ENCODE measurements at places on chromosomes 5 and 9.

GRCh38 chr5:154528005-154528594, 50.1 kb upstream of the HAND1 start:
- no peak for DNase-seq

GRCh38 chr5:178467568-178468195, 122.5 kb downstream of the COL23A1 start:
- DNase-seq, result no peak

DNA sequence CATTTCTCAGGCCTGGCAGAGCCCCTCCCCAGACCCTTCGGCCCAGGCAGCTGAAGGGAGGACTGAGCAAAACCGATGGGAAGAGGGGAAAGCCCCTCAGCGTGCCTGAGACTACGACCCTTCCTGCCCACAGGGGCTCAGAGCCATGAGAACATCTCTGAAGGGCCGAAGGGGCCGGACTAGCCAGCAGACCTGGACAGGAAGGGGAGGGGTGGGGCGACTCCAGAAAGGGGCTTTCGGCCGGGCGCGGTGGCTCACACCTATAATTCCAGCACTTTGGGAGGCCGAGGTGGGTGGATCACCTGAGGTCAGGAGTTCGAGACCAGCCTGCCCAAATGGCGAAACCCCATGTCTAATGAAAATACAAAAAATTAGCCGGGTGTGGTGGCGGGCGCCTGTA, 85.8 kb upstream of the PHYKPL start:
- no peak for DNase-seq

GRCh38 chr9:114399381-114399780, 11.6 kb upstream of the AKNA start:
- DNase-seq, result no peak

GRCh38 chr9:36884721-36885120, 149.3 kb downstream of the PAX5 start:
- no peak for DNase-seq

GRCh38 chr5:14220642-14221041, 77.5 kb downstream of the TRIO start:
- DNase-seq, result no peak

GRCh38 chr9:112135706-112136105, 39.4 kb downstream of the SUSD1 start:
- no peak for DNase-seq

GRCh38 chr5:159826351-159827214, 89.7 kb upstream of the ADRA1B start:
- DNase-seq, result peak; percentile 21

DNA sequence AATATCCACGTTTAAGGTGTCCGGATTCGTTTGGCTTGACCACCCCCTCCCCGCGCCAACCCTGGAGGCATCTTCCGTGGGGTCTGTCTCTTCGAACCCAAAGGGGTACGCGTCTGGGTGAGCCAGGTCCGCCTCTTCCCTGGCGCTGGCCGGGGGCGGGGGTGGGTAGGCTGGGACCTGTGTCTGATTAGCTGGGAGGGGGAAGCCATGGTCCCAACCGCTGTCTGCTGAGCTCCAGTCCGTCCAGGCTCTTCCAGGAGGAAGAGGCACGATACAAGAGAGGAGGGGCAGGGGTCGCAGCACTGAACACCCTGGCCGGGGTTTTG, at the start of gene LVRN:
Gene LVRN (plus strand): TSS at position 237 of the 326 bp plus-strand sequence. CDS start 143 bp downstream, outside the sequence.
- no peak for DNase-seq

- DNase-seq, result no peak
These were observed 27.3 kb downstream of the SHB start for GRCh38 chr9:38041564-38042243.

DNA sequence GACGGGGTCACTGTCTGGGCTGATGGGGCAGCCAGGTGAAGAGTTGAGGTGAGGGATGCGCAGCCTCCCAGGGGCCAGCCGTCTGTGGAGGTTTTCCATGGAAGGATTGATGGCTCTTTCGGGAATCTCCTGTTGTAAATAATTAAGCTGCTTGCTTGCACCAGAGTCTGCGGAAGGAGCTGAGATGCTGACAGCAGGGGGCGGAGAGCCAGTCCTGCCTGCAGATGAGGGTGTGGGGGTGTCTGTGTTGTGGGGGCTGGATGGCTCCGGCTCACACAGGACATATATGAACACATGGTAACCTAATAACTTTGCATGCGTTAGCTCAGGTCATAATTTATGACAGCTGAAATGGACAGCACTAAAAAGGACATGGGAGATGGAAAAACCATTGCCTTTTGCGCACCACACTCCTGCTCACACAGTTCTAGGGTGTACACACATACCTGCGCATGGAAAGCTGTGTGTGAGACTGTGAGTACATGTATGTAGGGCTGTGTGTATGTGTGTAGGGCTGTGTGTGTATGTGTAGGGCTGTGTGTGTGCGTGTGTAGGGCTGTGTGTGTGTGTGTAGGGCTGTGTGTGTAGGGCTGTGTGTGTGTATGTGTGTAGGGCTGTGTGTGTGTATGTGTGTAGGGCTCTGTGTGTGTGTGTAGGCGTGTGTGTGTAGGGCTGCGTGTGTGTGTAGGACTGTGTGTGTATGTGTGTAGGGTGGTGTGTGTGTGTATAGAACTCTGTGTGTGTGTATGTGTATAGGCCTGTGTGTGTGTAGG, 36.8 kb upstream of the SEMA4D start:
- no peak for DNase-seq

DNA sequence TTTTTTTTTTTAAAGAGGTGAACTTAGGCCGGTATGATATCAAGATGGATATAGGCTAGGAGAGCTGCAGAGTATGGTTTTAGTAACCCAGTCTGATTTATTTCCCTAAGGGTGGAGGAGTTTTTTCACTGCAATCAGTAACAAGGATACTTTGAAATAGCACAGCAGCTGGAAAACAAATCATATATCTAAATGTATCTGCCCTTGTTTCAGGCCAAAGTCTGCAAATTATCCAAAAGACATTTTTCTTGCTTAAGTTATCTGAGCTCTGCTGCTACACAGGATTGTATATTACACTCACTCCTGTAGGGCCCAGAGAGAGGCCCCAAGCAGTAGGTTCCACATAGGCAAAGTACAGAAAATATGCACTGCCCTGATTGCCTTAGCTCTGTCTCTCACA, 222.4 kb downstream of the NTRK2 start:
- DNase-seq, result no peak

DNA sequence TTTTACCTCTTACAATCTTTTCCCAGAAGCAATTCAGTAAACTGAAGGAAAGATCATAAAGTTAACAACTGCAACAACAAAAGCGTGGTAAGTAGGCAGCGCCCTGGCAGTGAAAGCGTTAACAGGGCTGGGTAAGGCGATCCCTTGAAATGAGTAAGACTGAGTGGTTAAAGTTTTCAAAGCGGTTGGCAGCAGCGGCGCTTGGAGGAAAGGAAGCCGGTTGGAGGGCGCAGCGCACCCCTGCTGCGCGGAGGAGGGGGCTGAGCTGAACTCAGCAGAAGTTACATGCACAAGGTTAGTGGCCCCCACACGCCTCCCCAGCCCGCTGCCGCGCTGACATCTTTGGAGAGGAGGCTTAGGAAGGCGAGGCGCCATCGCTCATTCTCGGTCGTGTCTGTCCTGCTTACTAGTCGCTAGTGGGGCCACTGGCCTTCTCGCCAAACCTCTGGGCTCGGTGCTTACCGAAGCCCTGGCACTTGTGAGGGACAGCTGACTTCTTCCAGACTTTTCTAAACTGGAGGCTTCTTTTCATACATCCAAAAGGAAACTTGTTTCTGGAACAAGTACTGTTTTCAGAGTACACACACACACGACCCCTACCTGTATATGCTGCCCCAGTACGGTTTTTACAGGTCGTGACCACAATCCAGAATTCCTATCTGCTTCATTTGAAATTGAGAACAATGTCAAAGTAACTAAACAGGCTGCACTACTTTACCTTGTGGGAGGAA, at the start of gene SH3RF2:
Gene SH3RF2 (plus strand): TSS at position 178 of the 731 bp plus-strand sequence. CDS start 1,351 bp downstream, outside the sequence.
- DNase-seq, result peak; percentile 47

DNA sequence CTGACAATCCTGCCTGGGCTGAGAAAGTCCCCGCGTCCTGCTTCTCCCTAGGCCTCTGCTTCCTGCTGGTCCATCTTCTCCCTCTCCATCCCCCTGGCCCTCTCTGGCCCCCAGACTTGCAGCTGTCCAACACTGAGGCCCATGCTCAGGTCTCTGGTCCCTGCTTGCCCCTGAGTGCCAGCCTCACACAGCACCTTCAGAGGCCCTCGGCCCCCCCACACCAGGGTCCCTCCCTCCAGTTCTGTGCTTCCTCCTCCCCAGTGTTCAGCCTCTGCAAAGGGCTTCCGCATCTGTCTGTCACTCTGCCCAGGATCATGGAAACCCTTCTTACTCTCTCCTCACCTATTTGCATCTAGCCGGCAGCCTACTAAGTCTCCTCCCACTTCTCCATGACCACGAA, 62.4 kb upstream of the CTSL start:
- DNase-seq, result no peak

- no peak for DNase-seq
These were observed 26.3 kb downstream of the SLC31A1 start for GRCh38 chr9:113247640-113248039.

GRCh38 chr5:74725331-74725730, 40.3 kb downstream of the HEXB start:
- no peak for DNase-seq

GRCh38 chr5:149278451-149279210, 7.0 kb downstream of the AFAP1L1 start:
- DNase-seq, result no peak

DNA sequence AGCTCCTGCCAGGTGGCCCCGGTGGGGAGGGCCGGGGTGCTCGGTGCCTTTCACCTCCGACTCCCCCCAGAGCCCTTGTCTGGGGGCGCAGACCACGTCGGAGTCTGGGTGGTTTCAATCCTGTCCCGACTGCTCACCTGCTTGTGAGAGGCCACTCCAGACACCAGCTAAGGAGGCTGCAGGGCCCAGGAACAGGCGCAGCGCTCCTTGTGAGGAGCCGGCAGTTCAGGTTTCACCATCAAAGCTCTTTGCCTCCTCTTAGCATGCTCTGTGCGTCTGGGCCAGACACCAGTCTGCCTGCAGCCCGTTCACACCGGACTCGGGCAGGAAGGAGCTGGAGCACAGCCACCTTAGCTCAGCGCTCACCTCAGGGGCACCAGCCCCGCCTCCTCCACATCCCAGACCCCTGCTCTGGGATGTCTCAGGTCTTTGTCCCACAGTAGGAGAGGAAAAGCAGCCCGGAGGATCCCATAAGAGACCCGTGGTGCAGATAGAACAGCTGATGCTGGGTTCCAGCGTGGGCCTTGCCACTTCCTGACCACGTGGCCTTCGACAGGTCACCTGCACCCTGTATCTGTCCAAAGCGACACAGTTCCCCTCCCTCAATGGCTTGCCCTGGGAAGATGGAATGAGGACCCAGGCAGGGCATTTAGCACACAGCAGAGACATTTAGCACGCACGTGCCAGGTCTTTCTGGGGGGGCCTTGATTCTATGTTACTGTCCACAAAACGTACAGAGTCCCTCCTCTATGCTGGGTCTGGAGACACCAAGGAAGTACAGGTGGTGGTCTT, 106.2 kb upstream of the LMX1B start:
- no peak for DNase-seq

Measured in NCI-H510A treated with DMSO at 0.1 percent for 48 hours (cell line).